ENCODE measurements at places on chromosomes 7 and 10. TPM values are rescaled to one million over a fixed set of nuclear protein-coding genes. Genes with fewer than 3 reads are reported as not detected.

DNA sequence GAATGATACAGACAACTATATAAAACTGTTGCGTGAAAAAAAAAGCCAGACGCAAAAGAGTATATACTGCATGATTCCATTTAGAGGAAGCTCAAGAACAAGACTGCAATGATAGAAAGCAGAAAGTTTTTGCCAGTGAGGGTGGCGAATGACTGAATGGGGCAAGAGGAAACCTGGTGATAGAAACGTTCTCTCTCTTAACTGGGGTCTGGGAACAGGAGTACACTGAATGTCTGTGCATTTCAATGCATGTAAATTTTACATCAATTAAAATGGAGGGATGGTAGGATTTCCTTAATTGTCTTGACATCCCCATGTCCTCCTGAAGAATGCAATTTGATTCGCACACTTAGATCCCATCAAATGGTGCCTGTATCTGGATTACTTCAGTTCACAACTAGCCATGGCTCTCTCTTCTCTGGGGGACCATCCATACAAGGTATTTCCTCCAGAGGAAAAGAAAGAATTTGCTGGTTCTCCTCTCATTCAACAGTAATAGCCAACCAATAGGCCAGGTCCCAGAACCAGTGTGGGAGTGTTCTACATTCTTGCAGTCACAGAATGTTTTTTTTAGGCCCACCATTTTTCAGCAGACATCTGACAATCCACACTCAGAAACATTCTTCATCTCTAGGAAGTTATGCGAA lies 221.0 kb upstream of the KLF14 start:
- no peak for DNase-seq

DNA sequence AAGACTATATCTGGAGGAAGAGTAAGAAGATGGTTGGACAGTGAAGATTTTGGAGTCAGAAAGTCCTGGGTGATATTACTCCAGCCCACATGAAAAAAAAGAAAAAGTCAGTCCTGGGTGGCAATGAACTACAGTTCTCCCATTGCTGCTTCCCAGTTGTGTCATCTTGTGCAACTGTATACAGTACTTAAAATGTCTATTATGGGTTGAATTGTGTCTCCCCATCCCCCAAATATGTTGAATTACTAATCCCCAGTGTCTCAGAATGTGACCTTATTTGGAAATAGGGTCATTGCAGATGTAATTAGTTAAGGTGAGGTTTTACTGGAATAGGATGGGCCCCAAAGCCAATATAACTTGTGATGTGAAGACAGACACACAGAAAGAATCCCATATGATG lies 15.6 kb downstream of the SEC23IP start:
- no peak for DNase-seq

- DNase-seq: no peak
Observed at GRCh38 chr10:77127243-77127642, 510.4 kb downstream of the KCNMA1 start.

GRCh38 chr7:91880016-91880412 lies 488 bp downstream of the MTERF1 start:
- DNase-seq: no peak

- DNase-seq: no peak
Observed at GRCh38 chr7:134289423-134289822, 27.3 kb downstream of the SLC35B4 start.

DNA sequence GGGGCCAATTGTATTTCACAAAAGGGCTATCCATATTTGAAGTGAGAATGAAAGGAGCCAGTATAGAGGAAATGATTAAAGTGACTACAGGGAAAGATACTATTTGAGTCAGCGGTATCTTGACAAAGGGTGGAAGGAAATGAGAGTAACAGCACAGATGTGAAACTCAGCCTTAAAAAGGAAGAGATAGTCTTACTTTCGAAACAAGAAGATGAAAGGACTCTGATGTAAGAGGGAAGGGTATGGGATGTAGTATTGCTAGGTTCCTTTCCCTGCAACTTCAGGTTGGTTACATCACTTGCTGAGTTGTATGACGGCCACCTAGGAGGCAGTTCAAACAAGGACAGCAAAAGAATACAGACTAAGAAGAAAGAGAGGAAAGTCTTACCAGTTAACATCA lies 13.7 kb downstream of the CISD1 start:
- DNase-seq: no peak

- DNase-seq: no peak
Observed at GRCh38 chr7:115471891-115472290, 550.0 kb downstream of the MDFIC start.

DNA sequence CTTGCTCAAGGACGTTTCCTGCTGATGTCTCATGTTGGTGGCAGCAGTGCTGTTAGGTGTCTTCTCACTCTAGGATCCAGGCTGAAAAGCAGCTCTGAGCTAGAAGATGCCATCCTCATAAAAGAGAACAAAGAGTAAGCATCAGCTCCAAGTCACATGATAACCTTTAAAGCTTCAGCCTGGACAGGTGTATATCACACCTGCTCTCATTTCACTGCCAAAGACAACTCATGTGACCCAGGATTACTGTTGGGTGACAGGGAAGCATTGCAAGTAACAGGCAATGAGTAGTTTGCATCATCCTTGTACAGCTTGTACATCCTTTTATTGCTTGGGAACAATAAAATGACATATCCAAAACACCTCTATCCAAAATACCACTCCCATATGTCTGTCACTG lies 423.4 kb upstream of the DPP6 start:
- no peak for DNase-seq

GRCh38 chr10:128086003-128086863 lies 40.0 kb downstream of the MKI67 start:
- DNase-seq: no peak

GRCh38 chr7:87028636-87029035 lies 30.8 kb downstream of the ELAPOR2 start:
- DNase-seq: no peak

DNA sequence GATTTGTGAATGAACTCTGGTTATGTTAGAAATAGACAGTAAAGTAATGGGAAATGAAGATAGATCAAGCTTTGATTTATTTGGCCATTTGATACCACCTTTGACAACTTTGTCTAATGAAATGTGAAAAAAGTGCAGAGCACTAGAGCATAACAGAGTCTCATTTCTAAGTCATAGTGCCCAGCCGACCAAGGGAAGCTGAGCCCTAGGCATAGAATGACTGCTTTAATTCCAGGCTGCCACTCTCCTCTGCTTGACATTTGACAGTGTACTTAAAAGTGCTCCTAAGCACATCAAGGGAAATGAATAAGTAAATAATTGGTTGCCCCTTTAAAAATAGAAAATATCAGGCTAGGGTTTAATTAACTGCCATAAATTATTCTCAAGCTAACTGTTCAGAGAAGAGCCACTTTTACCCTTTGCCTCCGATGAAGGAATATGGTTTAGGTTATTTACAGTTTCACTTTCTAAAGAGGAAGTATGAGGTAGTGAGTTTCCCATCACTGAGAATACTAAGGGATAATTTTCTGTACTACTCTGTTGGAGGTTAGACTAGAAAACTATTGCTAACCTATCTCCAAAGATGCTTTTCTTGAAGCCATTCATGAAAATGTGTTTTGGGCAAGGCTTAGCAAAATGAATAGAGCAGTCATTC lies 591.6 kb downstream of the REEP3 start:
- DNase-seq: no peak

GRCh38 chr7:96800824-96801223 lies 91.2 kb upstream of the SEM1 start:
- DNase-seq: no peak

GRCh38 chr7:70634071-70634470 lies 497.9 kb upstream of the GALNT17 start:
- DNase-seq: no peak

- DNase-seq: no peak
Observed at GRCh38 chr7:137018468-137018867, 150.0 kb downstream of the CHRM2 start.

- no peak for DNase-seq
Observed at GRCh38 chr7:106865130-106866041, at the start of gene PIK3CG. Gene PIK3CG, plus strand, starts transcription at chr7:106865282. Its CDS starts 2,280 bp downstream, at chr7:106867562.

DNA sequence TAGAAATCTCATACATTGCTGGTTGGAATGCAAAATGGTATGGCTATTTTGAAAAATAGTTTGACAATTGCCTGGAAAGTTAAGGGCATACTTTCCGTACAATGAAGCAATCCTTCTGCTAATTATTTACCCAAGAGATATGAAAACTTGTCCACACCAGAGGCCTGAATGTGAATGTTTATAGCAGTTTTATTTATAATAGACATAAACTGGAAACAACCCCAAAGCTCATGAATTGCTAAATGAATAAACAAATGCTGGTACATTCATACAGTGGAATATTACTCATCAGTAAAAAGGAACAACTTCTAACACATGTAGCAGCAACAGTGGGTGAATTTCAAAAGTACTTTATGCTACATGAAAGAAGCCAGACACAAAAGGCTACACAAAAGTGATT lies 42.7 kb downstream of the MMRN2 start:
- DNase-seq: no peak

UBTD1 gene
- 24.1 TPM for total RNA-seq

ENTPD1 gene
- 11.3 TPM for total RNA-seq

STAG3 gene
- 1.5 TPM for total RNA-seq

CNPY4 gene
- 12.1 TPM for total RNA-seq

TMEM26 gene
- total RNA-seq: 0.54 TPM

FAM237B gene
- total RNA-seq: not detected

CFAP58 gene
- total RNA-seq: 1.2 TPM

HOXA9 gene
- 0.67 TPM for total RNA-seq
